ENCODE measurements at places on chromosomes 12 and 14.

- no peak for DNase-seq
These were observed 21.7 kb upstream of the VPS37B start for GRCh38 chr12:122917507-122918121.

DNA sequence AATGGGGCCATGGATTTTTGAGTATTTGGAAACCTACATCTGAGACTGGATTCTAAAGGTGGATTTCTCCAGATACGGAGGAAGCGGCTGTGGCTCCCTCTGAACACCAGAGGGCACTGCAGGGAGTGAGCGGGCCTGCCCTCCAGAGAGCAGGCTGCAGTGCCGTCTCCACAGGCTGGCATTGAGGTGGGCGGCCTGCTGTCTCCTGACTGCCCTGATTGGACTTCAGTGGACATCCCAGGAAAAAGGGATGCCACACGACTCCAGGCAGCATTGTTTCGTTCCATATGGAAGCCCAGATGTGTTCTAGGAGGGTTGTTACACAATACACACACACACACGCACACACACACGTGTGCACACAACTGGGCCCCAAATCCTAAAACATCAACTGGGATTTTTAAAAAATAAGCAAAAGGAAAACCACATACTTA lies 20.9 kb upstream of the ANO2 start:
- DNase-seq = peak; percentile 76

- DNase-seq = no peak
These were observed 20.7 kb downstream of the VTI1B start for GRCh38 chr14:67653651-67654280.

DNA sequence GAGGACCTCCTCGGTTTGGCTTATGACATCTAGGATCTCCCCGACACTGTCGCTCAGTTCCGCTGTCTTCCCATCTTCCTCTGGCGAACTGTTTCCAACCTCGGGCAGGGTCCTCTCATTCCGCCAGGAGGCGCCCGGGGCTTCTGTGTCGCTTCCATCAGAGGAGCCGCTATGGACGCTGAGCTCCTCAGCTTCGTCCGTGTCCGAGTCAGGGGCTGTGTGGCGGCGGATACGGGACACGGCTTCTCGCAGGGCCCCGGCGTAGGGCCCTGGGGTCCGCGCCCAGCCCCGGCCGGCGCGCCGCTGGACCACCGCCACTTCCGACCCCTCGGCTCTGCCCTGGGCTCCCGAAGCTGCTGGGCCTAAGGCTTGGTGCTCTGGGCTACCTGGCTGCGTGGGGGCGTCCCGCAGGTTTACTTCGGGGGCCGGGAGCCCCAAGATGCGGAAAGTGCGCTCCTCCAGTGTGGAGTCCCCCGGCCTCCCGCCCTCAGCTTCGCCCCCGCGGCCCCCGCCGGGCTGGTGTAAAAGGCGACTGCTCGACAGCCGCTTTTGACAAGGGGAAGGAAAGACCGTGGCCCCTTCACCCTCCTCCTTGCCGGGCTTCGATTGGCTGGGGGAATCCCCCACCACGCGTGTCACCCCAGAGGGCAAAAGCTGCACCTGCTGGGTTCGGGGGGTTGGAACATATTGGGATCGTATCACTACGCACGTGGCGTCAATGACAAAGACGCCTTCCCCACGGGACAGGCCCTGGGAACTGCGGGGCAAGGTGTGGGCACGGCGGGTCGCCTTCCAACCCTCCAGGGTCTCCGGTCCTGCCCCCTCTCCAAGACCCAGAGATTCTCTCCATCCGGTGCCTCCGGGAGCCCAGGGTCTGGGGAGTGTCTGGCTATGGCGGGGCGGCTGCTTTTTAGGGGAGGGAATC lies 2.1 kb downstream of the DDN start:
- DNase-seq = peak; percentile 57

DNA sequence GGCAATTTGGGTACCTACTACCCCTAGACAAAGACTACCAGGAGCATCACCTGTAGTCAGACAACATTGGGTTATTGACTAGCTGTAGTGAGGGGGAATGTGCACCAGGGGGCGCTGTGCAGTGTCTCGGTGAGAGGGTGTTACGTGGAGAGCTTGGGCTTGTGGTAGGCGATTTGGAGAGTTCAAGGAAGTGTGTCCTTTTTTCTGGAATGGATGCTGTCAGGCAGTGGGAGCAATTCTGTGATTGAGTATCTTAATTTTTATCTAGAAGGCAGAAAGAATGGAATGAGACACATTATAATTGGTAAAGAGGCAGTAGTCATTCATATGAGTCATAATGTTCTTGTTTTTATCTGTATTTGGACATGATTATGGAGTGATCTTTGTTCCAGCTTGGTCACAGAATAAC lies 187.7 kb downstream of the GALC start:
- DNase-seq = no peak

DNA sequence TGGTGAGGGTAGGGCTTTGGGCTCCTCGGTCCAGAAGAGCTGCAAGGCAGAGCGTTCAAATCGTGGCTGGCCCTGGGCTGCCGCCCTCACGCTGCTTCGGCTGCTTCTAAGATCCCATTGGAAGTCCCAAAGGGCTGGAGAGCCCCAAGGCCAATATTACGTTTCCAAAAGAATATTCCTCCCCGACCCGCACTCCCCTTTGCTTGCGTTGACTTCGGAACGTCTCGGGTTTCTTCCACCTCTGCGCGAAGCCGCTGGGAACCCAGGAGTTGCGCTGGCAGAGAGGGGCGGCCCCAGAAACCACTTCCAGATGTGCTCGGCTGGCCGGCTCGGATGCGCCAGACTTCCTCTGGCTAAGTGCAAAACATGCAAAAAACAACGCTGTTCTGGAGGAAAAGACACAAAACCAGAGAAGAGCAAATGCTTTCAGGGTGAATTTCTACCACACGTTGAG lies at the start of gene GLT8D2:
Gene GLT8D2, minus strand, starts transcription at position 285 of the 454 bp plus-strand sequence. CDS start 30,539 bp downstream, outside the sequence.
- DNase-seq = peak; percentile 26

DNA sequence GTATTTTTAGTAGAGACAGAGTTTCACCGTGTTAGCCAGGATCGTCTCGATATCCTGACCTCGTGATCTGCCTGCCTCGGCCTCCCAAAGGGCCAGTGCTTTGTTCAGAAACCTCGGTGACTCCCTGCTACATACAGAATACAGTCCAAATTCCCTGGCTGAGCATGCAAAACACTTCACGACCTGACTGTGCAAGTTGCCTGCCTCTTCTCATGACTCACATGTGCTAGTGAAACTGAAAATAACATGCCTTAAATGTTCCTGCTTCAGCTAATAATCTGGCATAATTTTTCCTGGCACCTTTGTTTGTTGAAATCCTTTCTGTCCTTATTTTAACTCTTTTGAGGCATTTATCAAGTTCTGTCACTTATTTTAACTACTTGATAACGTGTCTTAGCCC lies 8.2 kb downstream of the DMAC2L start:
- DNase-seq = no peak

DNA sequence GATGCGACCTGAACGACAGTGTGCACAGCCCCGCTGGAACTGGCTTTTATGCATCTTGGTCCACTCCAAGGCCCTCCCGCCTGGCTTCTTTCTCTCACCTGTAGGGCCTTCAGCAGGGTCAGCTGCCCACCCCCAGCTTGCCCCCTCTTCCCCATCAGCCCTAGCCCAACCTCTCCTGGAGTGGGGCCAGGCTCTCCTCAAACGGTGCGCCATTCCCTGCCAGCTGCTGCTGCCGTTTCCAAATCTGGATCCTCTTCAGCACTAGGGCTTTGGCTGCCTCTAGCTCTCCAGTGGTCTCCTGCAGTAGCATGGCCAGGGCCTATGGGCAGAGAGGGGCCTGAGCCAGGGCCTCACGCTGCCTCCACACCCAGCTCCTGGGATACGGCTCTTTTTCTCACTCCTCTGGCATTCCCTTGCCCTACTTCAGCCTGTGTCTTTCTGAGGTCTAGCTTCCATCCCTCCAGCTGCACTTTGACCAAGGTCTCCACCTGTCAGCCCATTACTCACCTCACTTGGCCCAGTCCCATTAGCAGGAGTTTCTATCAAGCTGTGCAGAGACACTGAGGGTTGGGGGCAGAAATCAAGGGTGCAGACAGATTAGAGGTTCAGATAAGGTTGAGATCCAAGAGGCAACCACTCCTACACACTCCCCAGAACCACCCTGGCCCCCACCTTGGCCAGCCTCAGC lies 5.0 kb downstream of the STAT6 start:
- no peak for DNase-seq

DNA sequence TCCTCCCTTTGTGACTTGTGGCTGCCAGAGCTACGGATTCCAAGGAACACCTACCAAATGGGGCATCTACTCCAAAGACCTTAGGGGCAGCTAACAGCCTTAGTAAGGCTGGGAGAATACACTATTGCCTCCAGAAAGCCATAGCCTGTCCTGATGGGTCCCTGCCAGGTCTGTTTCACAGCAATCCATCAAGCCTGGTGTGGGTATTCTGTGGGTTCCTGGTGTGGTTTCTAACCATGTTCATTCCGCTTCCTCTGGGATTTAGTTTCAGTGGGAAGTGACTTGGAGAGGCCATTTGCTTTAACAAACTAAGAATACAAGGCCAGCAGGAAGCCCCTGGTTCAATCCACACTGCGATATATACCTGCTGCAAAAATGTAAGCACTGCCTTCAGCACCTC lies 220.5 kb downstream of the FOXN3 start:
- DNase-seq = no peak

DNA sequence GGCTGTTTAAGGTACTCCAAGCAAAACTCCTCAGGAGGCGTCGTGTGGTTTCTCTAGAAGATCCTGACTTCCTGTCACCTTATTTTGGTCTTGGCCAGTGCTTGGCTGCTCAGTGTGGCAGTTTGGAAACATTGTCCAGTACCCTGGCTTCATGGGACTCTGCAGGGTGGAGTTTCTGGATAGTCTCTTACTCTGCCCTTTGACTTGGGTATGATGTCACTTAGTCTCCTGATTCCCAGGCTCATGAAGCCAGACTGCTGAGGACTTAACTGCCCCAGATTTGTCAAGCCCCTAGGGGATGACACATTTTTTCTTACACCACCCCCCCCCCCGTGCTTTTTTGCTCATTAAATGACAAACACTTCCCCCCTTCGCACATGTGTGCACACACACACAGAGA lies 82.7 kb downstream of the ADCK1 start:
- DNase-seq = no peak

DNA sequence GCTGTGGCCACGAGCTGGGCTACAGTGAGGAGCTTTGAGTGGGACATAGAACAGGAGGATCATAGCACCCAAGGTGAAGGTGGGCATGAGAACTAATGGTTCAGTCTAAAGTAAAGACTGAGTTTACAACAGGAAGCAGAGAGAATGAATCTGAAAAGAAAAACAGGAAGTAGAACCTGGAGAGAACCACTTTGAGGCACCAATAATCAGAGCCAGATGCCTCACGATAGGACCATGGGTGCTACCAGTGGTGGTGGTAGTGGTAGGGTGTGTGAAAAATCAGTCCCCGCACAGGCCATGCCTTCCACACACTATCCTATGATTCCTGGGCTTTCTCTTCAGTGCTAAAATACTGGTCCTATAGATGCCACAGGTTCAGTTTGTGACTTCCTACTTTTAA lies 293.6 kb downstream of the AKAP6 start:
- no peak for DNase-seq

DNA sequence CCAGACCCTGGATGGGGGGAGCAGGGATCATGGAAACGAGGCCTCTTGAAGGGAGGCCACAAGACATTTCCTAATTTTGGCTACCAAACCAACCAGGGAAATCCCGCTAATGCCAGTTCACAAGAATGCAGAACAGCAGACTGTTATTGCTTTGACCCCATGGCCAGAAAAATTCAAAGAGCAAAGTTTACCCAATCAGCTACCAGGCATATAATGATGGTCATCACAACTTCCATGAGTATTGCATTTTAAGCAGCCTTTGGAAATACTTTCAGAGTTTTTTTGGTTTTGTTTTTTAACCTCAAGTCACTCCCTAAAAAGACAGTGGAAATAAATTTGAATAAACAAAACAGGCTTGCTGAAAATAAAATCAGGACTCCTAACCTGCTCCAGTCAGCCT lies at the start of gene IL25:
Gene IL25, plus strand, starts transcription at position 301 of the 400 bp plus-strand sequence.
- DNase-seq = no peak

GRCh38 chr14:99562856-99563748 lies 40.9 kb downstream of the CCDC85C start:
- DNase-seq = peak; percentile 56

DNA sequence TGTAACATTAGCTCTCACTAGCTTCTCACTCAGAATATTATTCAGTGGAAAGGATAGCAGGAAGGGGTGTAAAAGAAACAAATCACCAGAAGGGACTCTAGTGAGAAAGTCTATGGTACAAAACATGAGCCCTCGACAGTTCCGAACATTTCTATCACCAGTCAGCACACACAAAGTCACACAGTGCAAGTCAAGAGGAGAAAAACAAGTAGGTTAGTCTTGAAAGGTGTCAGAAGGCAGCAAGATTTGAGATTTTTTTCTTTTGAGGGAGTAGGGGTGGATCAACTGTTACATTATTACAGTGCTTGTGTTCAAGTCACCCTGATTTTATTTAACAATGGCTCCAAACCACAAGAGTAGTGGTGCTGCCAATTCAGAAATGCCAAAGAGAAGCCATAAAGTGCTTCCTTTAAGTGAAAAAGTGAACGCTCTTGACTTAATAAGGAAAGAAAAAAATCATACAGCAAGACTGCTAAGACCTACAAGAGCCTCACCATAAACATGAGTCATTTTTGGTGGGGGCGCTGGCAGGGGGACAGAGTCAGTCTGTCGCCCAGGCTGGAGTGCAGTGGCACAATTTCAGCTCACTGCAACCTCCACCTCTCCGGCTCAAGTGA lies 42.3 kb downstream of the GNS start:
- no peak for DNase-seq

DNA sequence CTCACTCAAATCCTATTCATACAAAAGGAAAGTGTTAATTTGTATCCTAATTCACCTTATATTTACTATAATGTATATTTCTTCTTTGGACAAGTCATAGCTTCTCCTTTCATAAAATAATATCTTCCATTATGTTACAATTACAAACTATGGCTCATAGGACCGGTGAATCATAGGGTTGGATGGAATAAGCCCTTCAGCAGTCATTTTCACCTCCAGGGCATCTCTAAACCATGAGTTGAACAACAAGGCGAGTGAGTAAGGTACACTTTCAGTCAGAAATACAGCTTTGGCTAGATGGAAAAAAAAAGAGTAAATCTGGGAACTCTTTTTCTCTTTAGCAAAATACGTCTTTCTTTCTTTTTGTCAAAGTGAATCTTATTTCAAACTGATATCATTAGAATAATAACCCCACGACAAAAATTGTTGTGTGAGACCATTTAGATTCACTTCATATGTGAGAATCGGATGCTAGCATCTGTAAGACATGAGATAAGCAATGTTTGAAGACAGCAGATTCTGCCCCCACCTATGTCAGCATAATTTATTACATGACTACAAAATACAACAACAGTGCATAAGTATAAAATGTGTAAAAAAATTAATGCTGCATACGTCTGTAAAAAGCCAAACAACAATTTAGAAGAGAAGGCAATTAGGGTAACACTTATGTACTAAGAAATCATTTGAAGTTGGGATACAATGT lies 184.4 kb upstream of the SLC38A2 start:
- DNase-seq = no peak

- no peak for DNase-seq
These were observed 1.3 kb downstream of the TC2N start for GRCh38 chr14:91866061-91866460.

GRCh38 chr14:69358233-69358963 lies 39.7 kb downstream of the ERH start:
- DNase-seq = no peak

- no peak for DNase-seq
These were observed 77.8 kb downstream of the VWF start for GRCh38 chr12:6046511-6047180.

- no peak for DNase-seq
These were observed 36.0 kb downstream of the EGLN3 start for GRCh38 chr14:33914676-33915516.
